Naive thymus-derived CD4-positive, alpha-beta T cell (primary cell): ENCODE measurements at places on chromosomes 6 and 20.

DNA sequence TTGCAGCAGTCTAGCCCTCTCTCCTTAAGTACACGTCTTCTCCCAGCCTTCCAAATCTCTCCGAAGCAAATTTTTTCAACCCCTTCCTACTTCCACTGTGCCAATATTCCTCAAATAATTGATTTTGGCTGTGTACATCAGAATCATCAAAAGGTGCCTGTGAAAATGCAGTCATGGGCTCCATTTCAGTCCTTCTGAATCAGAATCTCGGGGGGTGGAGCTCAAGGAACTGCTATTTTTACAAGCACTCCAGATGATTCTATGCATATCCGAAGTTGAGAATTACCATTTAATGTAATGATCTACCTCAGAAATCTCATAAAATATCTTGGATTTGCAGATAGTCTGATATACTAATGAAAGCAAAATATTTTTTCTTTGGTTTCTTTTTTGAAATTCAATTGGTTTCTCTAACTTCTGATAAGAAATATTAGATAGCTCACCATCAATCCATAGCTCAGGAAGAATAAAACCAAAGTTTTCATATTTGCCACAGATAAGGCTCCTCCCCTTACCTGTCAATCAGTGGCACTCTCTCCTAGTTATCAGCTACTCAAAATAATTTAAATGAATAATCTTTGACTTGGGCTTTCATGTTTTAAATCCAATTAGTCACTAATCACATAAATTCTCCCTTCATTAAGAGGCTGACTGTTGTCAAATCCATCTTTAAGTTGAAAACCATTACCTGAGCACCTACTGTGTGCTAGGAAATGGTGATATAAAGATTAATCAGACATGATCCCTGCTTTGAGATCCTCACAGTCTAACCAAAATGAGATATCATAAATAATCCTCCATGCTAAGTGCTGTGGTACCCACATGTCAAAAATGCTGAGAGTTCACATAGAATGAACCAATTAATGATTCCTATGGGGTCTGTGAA is 36.4 kb upstream of the STXBP5 start:
- no peak for DNase-seq

DNA sequence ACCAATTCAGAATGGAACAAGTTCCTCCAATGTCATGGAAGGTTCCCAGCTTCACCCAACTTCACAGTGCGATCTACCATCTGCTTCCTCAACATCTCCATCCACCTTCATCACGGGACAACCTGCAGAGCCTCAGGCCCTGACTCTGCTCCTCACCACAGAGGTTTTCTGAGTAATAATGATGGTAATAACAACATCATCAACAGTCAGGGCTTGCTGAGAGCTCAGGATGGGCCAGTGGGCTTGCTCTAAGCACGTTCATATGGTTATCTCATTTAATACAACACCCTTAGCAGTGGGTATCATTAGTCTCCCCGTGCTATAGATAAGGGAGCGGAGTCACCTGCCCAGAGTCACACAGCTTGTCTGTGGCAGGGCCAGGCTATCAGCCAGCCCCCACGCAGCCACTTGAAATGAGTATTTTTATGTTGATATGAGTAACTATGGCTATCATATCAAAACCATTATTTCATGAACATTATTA is 38.6 kb downstream of the PREX1 start:
- DNase-seq: no peak

DNA sequence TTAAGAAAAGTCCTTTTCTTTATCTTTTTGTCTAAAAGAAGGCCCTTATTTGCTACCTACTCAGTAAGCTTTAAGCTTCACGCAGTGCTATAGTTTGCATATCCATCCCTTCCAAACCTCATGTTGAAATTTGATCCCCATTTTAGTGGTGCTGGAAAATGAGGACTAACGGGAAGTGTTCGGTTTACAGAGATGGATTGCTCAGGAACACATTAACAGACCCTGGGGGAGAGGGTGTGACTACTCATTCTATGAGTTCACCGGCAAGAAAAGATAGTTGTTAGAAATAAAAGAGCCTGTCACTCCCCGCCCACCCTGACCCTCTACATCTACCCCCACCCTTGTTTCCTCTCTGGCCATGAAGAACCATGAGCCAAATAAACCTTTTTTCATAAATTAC is 546.2 kb downstream of the MEI4 start:
- no peak for DNase-seq

- DNase-seq: no peak
Measured at GRCh38 chr6:133945158-133945557, 7.9 kb upstream of the TBPL1 start.

DNA sequence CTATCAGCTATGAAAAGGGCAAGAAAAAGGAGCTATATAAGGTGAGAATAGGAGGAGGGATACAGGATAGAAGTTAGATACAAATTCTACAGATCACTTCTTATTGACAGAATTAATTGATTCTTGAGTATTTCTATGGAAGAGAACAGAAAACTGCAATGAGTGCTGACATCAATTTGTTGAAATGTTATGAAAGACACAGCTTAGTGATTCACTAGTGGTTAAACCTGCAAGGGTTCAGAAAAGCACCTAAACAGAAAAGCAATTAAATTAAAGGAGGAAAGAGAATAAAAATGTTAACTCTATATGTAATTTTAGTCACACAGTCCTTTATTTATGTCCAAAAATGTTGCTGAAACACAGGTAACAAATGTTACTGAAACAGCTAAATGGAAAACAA is 254.4 kb upstream of the RUNX2 start:
- no peak for DNase-seq

DNA sequence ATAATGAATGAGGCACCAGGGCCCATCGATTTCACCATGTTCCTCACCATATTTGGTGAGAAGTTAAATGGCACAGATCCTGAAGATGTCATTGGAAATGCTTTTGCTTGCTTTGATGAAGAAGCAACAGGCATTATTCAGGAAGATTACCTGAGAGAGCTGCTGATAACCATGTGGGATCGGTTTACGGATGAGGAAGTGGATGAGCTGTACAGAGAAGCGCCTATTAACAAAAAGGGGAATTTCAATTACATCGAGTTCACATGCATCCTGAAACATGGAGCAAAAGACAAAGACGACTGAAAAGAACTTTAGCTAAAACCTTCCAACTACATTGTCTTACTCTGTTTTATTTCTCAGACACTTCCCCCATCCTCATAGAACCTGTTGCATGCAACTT is 21.6 kb upstream of the ZBTB22 start:
- DNase-seq: no peak

DNA sequence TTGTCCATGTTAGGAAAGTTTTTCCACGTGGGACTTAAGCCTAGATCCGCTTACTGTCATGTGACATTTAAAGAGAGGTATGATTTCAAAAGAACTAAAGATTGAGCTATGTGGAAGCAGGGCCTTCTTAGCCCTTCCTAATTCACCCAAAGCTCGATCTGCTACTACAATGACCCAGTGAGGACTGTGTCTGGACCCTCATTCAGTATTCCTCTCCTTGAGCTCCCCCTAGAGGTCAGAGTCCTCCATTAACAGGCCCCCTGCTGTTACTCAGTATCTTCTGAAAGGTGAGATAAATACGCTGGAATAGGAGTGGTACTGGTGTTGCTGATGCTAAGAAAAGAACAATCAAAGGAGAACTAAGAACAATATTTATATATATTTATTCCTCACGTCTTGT is 414.0 kb downstream of the GJA1 start:
- peak; percentile 43 for DNase-seq

- DNase-seq: no peak
Measured at GRCh38 chr6:34556031-34556471, at the start of gene SPDEF. SPDEF (minus strand) TSS chr6:34556329; CDS start chr6:34544455, 11,874 bp downstream.
